ENCODE measurements at places on chromosomes 7 and 10.

- no peak for DNase-seq
Observed at GRCh38 chr10:122505011-122505410, 43.7 kb downstream of the HTRA1 start.

- no peak for DNase-seq
Observed at GRCh38 chr7:140898786-140899536, 25.8 kb downstream of the BRAF start.

DNA sequence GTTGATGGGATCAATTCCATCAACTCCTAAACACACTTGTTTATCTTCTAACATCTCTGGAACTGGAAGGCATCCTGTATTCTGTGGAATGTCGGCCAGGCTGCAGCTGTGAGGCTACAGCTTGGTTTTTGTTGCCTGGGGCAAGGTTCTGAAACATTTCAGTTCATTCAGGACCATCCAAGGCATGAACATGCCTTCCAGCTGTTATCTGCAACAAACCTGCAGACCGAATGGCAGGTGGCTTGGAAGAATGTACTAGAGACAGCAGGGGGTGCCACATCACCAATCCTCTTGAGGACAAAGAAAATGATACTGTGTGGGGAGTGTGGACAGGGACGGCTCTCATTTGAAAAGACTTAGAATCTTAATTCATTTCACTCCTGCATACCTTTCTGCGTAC, 12.4 kb downstream of the PAPOLB start:
- DNase-seq = no peak

DNA sequence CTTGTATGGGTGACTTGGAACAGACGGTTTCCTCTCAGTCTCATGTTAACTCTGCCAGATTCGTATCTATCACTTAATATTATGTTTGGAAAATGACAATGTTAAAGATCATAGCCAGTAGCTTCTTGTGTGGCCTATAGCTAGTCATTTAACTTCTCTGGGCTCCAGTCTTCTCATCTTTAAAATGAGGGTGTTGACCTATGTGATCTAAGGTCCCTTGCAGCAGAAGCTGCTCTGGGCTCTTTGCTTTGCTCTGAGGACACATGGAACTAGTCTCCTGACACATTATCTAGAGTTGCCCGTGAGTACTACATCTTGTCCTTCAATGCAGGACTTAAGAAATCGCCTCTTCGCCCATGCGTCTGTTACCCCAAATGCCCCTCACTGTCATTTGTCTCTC, 93.1 kb downstream of the TMEM178B start:
- no peak for DNase-seq

DNA sequence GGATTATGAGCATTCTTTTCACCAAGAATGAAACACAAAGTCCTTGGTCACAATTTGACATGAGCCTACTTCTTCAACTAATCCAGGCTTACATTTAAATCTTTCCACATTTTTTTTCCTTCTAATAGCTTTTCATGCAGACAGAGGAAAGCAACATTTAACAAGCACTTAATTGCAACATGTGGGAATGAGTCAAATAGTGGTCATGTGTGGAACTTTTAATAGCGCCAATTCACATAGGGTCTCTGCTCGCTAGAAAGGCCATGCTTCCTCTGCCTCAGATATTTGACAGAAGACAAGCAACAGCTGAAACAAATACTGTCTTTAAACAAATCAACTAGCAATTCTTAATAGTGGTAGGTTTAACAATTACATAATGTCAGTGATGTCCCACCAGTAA, 285.9 kb upstream of the ETV1 start:
- no peak for DNase-seq

DNA sequence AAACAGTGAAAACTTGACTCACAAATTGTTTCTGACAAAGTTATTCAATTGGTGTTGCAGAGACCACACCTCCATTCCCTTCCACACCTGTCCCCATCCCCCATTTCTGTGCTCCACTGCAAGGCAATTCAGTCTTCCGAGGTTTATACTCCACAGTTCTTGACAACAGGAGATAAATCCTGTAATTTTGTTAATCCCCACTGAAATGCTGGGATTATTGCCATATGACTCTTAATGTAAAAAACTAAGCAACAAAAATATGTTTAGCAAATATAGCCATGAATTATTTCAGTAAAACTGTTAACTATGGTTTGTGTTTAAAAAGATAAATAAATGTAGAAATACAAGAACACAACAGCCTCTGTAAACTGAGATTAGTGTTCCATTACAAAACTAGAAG, 170.1 kb upstream of the SEMA3D start:
- no peak for DNase-seq

- DNase-seq = no peak
Observed at GRCh38 chr7:21967598-21968003, 21.9 kb upstream of the CDCA7L start.

- no peak for DNase-seq
Observed at GRCh38 chr10:76459016-76459730, 1027.7 kb downstream of the LRMDA start.

GRCh38 chr7:79176859-79177477, 276.5 kb downstream of the MAGI2 start:
- DNase-seq = no peak

DNA sequence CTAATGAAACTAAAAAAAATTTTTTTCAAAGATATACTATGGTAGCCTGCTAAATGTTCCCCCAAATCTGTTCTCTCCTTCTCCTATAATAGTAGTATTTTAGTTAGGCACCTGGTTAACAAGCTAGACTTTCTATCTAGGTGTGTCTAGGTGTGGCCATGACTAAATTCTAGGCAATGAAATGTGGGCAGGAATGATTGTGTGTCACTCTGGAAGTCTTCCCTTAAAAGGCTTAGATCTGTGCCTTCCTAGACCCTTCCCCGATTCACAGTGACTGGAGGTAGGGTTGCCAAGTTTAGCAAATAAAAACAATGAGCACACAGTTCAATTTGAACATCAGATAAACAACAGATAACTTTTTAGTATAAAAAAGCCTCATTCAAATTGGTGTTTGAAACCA, 8.3 kb upstream of the ARHGAP21 start:
- DNase-seq = no peak

- DNase-seq = no peak
Observed at GRCh38 chr10:107520348-107520747, 355.8 kb upstream of the SORCS1 start.

DNA sequence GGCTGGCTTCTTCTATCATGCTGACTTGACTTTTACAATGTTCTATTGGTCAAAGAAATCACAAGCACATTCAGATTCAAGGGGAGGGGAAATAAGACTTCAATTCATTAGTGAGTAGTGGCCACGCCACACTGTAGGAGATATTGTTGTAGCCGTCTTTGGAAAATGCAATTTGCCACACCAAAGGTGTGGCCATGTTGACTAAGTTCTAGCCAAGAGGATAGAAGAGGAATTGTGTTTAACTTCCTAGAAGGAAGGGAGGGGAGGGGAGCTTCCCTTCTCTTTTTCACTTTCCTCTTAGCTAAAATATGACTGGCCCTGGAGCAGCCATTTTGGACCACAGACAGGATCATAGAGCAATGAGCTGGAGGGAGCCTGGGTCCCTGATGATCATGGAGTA, 3.4 kb upstream of the PRKAR2B start:
- DNase-seq = no peak

All from GM04503 (cell line).